Stimulated activated CD8-positive, alpha-beta memory T cell treated with anti-CD3 and anti-CD28 coated beads, Interleukin-4, amount 100 ng/mL, for 1 hour (primary cell): ENCODE measurements at places on chromosomes 11 and 22.

GRCh38 chr22:21835378-21835777 lies 32.1 kb downstream of the MAPK1 start:
- no peak for DNase-seq

- no peak for DNase-seq
Measured at GRCh38 chr11:85948884-85949283, 93.7 kb downstream of the CCDC83 start.

DNA sequence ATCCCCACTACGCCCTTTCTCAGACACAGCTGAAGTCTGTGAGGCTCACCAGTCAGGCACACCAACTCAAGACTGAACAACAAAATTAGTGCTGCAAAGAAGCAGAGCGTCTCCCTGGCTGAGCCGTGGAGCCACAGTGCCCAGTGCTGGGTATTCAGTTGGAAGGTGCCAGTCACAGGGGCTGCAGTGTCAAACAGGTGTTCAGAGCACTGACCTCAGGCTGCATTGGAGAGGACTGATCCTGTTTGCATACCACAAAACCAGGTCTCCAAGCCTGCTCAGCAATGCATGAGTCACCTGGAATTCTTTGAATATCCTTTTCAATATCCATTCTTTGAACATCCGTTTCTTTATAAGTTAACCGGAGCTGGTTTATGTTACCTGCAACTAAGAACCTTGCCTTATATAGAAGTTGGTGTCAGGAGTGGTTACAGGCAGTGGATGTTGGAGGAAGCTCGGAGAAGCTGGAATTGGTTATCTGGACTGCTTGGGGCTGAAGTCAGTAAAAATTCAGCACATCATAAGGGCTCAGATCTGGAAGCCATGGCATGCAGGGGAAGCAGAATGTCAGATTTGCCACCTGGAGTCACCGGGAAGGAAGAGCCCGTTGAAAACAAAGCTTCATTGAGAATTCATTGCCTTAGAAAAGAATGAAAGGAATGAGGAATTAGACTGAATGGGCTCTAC lies 30.3 kb downstream of the PDGFB start:
- no peak for DNase-seq

DNA sequence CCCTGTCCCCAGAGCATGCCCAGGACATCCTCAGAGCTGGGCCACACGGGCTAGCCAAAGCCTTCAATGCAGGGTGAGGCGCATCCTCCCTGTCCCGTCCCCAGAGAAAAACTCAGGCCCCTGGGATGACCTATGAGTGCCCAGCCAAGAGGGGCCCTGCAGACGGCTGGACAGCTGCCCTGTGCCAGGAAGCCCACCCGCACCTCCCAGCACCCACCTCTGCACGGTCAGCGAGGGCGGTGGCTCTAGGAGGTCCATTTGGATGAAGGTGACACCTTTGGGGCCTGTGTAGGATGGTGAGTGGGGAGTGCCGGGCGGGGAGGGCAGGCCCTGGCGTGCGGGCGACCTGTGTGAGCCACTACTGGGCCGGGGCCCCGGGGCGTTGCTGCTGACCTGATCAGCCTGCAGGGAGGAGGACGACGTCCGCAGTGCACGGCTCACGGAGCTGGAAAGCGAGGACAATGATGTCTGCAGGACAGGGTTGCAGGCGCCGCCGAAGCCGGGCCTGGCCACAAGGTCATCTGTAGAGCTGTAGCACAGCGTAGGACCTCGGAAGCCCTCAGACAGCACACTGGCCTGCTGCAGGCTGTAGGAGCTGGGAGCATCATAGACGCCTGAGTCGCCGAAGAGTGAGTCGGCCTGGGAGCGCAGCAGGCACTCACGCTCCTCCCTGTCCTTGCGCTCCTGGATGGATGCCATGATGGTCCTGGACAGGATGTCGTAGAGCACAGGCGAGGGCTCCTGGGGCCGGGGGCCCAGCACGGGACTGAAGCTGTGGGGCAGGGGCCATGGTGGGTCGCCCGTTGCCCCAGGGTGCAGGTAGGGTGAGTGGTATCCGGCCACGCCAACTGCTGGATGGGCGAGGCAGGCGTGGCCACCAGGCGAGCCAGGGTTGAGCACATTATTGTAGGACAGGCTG lies 180.5 kb downstream of the IGLL1 start:
- no peak for DNase-seq

GRCh38 chr22:38111925-38112355 lies 1.5 kb upstream of the BAIAP2L2 start:
- DNase-seq = no peak

DNA sequence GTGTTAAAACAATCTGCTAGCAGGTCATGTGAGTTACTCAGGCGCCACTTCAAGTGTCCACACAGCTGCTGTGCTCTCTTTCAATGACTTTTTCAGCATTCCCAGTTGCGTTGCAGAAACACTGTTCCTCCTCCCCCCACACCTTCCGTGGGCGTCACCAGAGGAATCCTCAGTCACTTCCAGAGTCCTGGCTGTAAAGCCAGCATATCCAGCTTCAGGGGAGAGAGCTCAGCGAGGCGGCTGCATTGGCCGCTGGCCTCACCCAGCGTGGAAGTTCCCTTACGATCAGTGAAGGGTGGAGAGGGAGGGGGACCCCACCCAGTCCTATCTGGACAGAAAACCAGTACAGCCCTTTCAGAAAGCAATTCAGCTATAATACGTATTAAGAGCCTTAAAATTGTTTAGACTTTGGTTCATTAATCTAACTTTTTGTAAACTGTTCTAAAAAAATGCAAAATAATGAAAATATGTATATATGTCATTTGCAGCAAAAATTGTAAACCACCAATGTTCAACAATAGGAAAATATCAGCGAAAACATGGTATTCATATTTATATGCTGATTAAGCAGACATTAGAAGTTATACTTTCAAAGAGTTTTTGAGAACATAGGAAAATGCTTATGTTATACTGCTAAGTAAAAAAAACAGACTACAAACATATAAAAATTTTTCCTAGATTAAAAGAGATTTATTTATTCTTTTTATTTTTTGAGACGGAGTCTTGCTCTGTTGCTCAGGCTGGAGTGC lies 2.8 kb upstream of the ANO9 start:
- no peak for DNase-seq

GRCh38 chr11:126308271-126308671 lies 4.4 kb downstream of the DCPS start:
- DNase-seq = no peak

DNA sequence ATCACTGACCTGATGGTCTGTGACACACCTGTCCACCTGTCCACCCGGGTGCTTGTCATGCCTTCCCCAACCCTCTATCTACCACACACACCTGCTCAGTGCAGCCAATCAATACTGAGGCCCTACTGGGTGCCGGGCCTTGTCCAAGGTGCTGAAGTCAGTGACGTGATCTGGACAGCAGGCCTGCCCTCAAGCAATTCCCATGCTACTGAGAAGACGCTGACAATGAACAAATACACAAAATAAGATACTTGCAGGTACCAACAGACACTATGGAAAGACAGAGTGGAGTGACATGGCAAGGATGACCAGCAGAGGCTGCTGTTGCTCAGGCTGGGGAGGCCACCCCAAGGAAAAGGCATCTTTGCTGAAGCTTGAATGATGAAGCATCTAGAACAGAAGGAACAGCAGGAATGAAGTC lies 21.2 kb downstream of the PLAAT3 start:
- no peak for DNase-seq

DNA sequence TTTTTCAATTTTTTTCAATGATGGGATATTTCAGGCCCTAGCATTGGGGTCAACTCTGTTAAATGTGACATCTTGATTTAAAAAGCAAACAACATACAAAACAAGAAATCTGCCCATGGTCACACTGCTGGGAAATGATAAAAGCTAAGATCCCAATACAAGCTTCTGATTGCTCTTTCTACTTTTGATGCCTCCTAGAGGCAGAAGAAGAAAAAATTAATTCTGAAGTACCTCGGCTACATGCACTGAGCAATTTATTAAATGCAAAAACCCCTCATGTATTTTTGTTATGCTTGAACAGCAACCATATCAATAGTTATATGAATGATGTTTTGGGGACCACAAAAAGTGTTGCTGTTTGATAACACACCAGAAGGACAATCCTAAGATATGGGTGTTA lies 342.1 kb upstream of the NARS2 start:
- no peak for DNase-seq

DNA sequence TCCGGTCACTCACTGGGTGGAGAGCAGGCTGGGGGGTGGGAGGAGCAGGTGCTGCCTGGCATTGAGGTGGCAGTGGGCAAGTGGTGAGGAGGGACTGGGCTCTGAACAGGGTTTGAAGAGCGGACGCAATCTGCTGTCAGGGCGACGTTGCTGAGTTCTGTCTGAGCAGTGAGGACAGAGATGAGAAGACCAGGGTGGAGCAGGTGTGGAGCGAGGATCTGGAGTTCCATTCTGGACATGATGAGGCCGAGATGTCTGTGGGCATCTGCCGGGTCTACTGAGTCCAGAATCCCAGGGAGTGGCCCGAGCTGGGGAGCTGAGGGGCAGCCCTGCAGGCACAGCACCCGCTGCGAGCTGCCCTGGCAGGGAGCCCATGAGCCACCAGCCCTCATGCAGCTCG lies 2.2 kb upstream of the MOV10L1 start:
- no peak for DNase-seq

DNA sequence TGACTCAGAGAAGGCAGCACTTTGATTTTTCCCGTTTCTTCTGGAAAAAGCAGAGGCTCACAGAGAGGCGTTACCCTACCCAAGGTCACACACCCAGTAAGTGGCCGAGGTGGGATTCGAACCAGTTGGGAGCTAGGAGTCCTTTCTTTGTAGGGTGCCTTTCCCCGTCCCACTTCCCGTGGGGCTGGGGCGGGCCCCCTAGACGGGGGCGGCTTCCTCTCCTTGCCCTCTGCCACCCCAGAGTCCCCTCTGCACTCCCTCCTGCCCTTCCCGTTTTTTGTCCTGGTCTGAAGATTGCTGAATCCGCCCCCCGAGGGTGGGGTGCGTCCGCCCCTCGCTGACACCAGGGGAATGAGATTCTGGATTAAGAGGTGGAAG lies 747 bp downstream of the TPCN2 start:
- no peak for DNase-seq

DNA sequence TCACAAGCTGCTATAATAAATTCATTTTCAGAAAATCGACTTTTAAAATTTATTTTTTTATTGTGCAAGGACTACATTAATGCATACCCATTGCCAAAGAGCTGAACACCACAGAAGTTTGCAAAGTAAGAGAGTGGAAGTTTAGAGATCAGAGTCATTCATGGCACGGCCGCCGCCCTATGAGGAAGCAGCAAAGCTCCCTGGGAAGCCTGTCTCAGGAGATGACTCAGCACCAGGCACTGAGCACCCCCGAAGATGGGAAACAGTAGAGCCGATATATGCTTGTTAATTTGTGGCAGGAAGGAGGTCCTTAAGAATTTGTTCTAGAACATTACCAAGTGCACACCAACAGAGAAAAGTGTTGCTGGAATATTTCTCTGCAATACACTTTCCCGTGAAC lies 693.7 kb downstream of the OPCML start:
- no peak for DNase-seq

GRCh38 chr11:128453444-128454336 lies 133.7 kb downstream of the ETS1 start:
- no peak for DNase-seq

DNA sequence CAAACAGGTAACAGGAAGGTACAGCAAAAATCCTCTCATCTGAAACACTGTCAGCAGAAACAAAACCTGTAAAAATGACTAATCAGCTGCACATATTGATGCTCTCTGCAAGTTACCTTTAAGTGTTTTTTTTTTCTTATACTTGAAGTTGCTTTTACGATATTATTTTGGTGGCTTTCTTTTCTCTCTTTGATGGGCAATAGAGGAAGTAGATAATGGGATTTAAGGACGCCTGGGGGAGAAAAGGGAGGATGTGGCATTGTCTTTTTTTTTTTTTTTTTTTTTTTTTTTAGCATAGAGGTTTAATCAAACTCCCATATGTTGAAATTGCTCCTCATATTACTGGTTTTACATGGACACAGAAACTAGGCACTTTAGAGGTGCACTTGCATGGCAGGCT lies 11.4 kb upstream of the ADSL start:
- DNase-seq = no peak

GRCh38 chr11:1084561-1085439 lies 10.1 kb downstream of the MUC2 start:
- DNase-seq = no peak

GRCh38 chr22:28589102-28589750 lies 90.4 kb downstream of the TTC28 start:
- no peak for DNase-seq

GRCh38 chr11:112783945-112784322 lies 177.3 kb upstream of the NCAM1 start:
- DNase-seq = no peak
